ENCODE measurements at places on chromosomes 1 and 21. TPM values are rescaled to one million over a fixed set of nuclear protein-coding genes. Genes with fewer than 3 reads are reported as not detected.

DNA sequence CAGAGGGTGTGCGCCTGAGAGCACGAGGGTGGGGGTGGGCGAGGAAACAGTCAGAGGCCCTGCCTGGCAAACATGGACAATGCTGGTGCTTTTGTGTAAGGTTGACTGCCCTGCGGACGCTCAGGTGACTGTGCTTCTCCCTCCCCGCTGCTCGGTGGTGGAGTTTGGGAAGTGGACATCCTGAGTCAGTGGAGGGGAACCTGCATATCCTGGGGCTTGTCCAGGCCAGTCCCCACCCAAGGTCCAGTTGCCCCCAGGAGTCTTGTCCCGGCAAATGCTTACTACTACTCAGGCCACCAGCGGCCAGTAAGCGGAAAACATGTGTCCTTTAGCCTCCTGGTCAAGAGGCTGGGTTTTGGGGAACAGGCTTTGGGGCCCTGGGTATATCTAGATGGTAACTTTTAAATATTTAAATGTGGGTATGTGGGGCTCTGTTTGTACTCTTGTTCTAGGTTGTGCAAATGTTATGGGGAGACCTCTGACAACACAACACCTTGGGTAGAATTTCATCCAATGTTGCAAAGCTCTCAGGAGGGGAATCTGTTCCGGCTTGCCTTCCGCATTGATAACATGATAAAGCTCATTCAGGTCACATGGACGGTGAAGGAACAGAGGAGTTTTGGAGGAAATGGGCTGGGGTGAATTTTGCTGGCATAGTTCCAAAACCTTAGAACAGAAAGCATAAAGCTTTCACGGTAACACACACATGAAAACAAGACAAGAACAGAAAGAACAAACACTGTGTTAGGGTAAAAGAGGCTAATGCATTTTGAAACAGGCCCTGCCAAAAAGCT is 364.9 kb downstream of the PRDM2 start:
- peak; percentile 17 for DNase-seq

The FASLG gene
- not detected for total RNA-seq

The CYP4B1 gene
- total RNA-seq = 5.3 TPM

- DNase-seq = peak; percentile 82
These were observed 25.0 kb downstream of the CD244 start for GRCh38 chr1:160837558-160838205.

- peak; percentile 61 for DNase-seq
These were observed 132.1 kb downstream of the RHOU start for GRCh38 chr1:228867108-228867950.
